Epithelial cell of proximal tubule (primary cell): ENCODE measurements at places on chromosomes 12 and 14. TPM values are rescaled to one million over a fixed set of nuclear protein-coding genes. Genes with fewer than 3 reads are reported as not detected.

ZNF664 gene
- total RNA-seq, result 39.0 and 41.7 TPM in 2 replicates

VDR gene
- total RNA-seq, result 4.7 and 6.7 TPM in 2 replicates

TDRD9 gene
- 0.29 and 2.7 TPM in 2 replicates for total RNA-seq

TSPAN19 gene
- total RNA-seq, result not detected in 2 replicates

ZC2HC1C gene
- total RNA-seq, result 1.9 and 2.2 TPM in 2 replicates

DNAJC22 gene
- 0.40 and 1.0 TPM in 2 replicates for total RNA-seq
